ENCODE measurements at places on chromosomes 5 and 9.

- no peak for DNase-seq
Observed at GRCh38 chr5:61933787-61934626, 372.0 kb upstream of the KIF2A start.

GRCh38 chr9:14813336-14814248, 91.1 kb upstream of the CER1 start:
- DNase-seq = no peak

DNA sequence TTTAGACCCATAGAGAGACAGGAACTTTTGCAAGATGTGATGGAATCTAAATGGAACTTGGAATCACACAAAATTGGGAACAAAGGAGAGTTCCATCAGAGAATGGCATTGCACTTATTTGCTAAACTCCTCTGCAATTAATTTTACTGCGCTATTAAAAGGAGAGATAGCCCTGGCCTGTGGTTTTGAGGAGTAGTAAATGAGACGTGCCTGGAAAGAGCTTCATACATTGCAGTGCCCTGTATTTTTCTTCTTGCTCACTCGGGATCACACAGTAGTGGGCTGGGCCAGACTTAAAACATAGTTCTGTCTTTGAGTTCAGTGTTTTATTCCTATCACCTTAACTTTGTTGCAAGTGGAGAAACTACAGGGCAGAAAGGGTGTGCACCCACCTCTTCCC, 94.4 kb upstream of the SLC27A6 start:
- DNase-seq = no peak

DNA sequence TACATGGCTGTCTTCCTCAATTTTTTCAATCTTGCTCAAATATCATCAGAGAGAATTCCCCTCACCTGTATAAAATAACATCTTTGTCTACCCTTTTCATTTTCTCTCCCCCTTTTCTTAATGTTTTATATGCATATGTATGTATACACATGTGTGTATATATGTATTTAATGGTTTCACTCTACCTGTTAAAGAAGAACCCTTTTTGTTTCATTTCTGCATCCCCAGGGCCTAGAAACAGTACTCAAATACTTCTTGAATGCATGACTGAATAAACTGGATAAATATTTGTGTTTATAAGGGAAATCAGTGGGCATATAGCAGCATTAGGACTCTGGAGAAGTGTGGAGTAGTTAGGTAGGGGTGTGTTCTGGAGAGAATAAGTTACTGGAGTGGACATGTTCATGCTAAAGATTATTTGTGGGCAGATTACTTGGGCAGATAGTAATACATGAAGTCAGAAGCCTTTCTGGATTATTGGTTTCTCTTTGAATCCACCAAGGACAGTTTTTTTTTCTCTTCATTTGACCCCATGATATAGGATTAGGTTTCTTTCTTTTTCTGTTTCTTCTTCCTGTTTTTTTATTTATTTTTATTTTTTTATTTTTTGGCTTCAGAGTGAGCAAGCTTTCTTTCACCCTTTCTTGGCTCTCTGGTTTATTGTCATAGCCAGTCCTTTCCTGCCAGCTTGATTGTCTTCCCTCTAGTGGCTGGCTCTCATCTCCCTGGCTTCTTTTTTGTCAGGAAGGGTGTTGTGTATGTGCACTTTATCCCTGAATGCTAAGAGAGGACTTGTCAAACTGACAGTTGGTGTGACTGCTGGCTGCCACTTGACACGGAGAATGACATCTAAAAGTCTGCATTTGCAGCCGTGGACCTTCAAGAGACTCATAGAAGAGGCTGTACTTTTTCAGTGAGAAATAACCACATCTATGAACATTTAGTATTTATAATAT, 89.3 kb downstream of the ZCCHC7 start:
- no peak for DNase-seq

DNA sequence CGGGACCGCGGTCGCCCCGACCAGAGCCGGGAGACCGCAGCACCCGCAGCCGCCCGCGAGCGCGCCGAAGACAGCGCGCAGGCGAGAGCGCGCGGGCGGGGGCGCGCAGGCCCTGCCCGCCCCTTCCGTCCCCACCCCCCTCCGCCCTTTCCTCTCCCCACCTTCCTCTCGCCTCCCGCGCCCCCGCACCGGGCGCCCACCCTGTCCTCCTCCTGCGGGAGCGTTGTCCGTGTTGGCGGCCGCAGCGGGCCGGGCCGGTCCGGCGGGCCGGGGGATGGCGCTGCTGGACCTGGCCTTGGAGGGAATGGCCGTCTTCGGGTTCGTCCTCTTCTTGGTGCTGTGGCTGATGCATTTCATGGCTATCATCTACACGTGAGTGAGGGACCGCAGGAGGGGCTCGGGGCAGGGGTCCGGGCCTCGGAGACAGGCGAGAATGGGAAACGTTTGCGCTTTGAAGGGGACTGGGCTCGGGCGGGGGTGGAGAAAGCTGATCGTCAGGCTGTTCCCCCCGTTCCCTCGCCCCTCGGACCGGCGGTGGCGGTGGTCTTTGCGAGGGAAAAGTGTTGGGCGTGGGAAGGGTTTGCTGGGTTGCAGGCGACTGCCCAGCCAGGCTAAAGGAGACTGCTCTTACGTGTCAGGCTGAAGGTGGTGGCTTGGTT, 457 bp downstream of the UGCG start:
- no peak for DNase-seq

GRCh38 chr5:148091991-148092964, 28.5 kb downstream of the SPINK5 start:
- DNase-seq = no peak

- DNase-seq = no peak
Observed at GRCh38 chr5:17312358-17312757, 94.9 kb downstream of the BASP1 start.

DNA sequence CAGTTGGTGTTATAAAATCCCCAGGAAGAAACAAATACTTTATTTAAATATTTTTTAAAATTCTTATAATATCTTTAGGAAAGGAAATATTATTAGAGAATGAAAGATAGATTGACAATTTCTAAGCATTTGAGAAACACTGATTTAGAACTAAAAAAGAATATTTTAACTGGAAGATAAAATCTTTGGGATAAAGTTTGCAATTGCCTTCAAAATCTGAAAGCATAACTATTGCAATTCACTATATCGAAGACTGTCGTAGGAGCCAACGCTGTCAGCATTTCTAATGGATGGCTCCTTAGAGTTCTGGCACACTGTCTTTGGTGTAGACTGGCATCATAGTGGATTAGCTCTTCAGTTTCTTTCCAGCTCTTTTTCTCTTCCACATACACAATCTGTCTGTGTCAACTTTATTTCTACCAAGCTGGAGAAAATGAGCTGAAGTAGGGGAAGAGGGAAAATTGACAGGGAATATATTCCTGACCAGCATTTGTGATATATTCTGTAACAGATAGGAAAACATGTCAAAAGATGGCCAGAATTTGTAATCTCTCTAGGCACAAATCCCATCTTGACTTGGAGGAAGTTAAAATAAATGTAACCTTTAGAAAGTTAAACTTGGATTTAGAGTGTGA, 1561.4 kb downstream of the MAT2B start:
- no peak for DNase-seq

DNA sequence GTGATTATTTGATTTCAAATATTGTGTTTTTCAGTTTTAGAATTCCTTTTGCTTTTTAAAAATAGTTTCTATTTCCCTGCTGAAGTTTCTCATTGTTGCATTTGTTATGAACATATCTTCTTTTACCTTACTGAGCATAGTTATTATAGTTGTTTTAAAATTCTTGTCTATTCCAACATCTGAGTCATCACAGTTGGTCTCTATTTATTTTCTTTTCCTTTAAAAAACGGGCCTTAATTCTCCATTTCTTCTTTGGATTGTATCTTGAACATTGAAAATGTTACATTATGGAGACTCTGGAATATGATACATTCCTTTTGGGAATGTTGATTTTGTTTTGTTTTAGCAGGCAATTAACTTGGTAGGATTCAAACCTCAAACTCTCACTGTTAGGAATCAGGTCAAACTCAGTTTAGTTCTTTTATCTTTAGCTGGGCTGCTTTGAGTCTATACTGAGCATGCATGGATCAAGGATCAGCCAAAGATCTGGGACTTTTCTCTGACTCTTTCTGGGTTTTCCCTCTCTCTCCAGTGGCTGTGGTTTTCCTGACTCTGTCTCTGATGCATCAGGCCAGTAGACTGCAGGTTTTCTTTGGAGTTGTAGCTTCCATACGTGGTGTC, 70.3 kb downstream of the TEK start:
- no peak for DNase-seq

DNA sequence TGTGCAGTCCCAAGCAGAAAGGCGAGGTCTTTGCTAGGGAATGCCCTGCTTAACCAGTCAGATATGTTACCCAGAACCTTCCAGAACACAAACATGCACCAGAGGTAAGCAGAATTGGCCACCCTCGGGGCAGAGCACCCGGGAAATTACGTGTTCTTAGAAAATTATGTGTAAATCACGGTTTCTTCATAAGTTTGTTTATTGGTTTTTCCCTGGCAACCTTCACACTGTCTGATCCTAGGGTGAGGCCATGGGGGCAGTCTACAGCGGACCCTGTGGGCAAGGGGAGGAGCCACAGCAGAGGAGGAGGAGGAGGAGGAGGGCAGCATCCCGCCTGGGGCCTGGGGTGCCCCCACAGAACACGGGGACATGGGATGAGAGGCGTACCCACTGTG, 31.4 kb downstream of the RXRA start:
- DNase-seq = no peak

- DNase-seq = no peak
Observed at GRCh38 chr9:114433720-114434255, 46.0 kb upstream of the AKNA start.

GRCh38 chr5:52798938-52799337, 11.2 kb downstream of the ITGA1 start:
- no peak for DNase-seq

DNA sequence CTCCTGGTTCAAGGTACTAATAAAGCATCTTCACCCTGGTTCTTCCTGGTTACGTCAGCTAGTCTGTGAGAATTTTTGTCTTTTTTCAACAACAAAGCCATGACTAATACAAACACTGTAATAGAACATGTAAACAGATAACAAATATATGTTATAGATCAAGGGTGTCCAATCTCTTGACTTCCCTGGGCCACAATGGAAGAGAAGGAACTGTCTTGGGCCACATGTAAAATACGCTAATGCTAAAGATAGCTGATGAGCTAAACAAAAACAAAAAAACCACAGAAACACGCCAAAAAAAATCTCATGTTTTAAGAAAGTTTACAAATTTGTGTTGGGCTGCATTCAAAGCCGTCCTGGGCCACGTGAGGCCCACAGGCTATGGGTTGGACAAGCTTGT, 124.5 kb upstream of the GNA14 start:
- DNase-seq = no peak

DNA sequence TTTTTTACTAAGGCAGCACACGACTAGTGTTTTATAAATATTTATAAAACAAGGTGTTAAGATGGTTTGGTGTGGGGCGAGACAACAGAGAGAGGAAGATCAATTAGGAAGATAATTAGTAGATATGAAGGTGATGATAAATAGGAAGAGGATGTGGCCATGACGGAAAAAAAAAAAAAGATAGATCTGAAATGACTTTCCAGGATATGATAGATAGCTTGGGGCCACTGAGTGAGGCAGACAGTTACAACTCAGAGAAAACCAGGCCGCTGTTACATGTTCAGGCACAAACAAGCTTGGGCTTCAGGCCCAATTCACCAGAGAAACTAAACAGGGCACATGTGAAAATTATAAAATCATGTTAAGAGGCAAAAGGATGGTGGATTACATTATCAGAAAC, 43.2 kb downstream of the KIAA0825 start:
- DNase-seq = no peak

DNA sequence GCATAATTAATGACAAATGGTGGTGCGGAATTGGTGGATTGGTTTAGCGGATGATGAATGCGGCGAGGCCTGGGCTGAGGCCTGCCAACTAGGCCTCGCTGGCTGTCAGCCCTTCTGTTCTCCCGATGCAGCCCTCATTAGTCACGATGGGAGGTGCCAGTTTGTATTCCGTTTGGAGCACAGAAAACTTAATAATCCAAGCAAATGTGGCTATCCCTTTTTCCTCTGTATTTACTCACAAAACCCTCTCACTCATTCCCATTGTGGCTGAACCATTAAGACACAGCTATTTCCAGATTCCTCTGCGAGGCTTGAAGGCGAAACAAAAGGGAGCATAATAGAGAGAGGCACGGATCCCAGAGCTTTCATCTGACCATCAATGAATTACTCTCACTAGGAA, 114.3 kb downstream of the MVB12B start:
- no peak for DNase-seq

GRCh38 chr5:24364711-24365110, 280.1 kb downstream of the CDH10 start:
- DNase-seq = no peak

Measured in RWPE2 (cell line).